ENCODE measurements at places on chromosomes 1 and 21. TPM values are rescaled to one million over a fixed set of nuclear protein-coding genes. Genes with fewer than 3 reads are reported as not detected.

DNA sequence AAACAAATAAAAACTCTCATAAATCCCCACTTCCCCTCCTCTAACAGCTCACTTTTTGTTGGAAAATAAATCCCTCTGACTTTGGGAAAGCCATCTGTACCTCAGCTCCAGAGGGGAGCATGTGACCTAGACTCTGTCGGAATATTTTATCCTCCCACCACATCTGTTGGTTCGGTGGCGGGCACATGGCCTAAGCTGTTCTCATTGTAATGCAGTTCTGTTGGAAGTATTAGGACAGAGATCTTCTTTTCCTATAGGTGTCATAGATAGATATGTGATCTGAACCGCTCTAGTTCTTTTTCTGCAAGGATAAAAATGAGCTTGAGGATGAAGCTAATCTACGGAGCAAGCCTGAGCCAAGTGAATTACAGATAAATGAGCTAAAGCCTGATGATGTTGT, 50.5 kb upstream of the EPS8L3 start:
- no peak for DNase-seq

The KCNE2 gene
- polyA plus RNA-seq = not detected

The C21orf91 gene
- polyA plus RNA-seq = 6.4 TPM

The LAD1 gene
- 256 TPM for polyA plus RNA-seq

DNA sequence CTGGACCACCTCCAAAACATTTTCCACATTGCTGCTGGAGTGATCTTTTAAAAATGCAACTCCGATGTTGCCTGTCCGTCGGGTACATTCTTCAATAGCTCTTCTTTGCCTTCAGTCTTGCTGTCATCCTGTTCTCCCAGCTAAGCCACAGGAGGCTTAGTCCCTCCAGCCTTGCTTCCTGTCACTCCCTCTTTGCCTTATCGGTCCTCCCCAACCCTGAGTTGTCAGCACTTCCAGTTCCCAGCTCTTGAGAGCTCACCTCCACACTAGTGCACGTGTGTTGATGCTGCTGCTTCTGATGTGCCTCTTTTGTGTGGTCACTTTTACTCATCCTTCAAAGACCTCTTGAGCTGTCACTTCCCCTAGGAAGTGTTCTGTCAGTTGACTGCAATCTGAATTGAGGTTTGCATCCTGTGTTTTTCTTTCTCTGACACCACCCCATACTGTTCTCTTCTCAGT, 15.3 kb downstream of the UCK2 start:
- DNase-seq = peak; percentile 42

The PINK1 gene
- 55.1 TPM for polyA plus RNA-seq

The PLD5 gene
- 4.2 TPM for polyA plus RNA-seq

GRCh38 chr1:185896863-185897262, 162.7 kb downstream of the HMCN1 start:
- DNase-seq = no peak

The KCNT2 gene
- not detected for polyA plus RNA-seq

GRCh38 chr21:32613436-32614043, 1.4 kb upstream of the CFAP298 start:
- no peak for DNase-seq

- DNase-seq = peak; percentile 29
Measured at GRCh38 chr1:147264158-147264768, 21.8 kb downstream of the CHD1L start.

- no peak for DNase-seq
Measured at GRCh38 chr1:151984313-151984956, 9.2 kb downstream of the S100A10 start.

The AGPAT3 gene
- 18.6 TPM for polyA plus RNA-seq

The ITGB2 gene
- polyA plus RNA-seq = 5.2 TPM

The KRTAP13-2 gene
- not detected for polyA plus RNA-seq

GRCh38 chr1:17128361-17128760, 9.1 kb upstream of the PADI2 start:
- peak; percentile 88 for DNase-seq

The DMAP1 gene
- 31.4 TPM for polyA plus RNA-seq

The SEMA4A gene
- polyA plus RNA-seq = 9.3 TPM

GRCh38 chr1:2546515-2547209, 9.5 kb upstream of the TNFRSF14 start:
- DNase-seq = peak; percentile 85

DNA sequence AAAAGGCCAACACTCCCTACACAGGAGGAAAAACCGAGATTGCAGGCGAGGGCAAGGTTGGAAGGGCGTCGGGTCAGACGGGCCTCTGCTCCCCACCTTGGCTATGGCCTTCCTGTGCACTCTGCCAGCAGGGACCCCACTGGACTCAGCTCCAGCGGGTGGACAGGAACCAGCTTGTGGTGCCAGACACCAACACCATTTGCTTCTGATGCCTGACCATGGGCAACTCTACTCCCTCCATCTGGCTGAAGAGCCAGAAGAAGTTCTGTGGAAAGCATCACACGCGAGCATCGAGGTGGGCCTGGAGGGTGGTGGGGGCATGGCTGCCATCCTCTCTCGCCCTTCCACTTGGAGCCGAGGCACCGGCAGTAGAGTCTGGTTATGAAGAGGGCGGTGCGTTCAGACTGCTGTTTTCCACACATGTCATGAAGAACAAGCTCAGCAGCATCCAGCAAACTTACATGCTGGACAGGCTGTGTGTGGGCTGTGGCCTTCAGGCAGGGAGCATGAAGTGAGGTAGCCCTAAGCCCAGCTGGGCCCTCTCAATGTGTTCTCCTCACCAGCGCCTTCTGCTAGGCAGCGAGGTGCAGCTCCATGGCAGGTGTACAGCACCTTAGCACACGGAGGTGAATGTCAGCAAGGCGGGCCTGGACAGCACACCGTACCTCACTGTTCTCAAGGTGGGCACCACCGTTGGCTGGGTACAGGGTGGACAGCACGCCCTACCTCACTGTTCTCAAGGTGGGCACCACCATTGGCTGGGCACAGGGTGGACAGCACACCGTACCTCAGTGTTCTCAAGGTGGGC, 15.6 kb upstream of the ZNF669 start:
- DNase-seq = no peak

- DNase-seq = no peak
Measured at GRCh38 chr1:96145492-96145891, 576.1 kb upstream of the PTBP2 start.

- peak; percentile 20 for DNase-seq
Measured at GRCh38 chr1:55214212-55214933, 791 bp downstream of the USP24 start.

DNA sequence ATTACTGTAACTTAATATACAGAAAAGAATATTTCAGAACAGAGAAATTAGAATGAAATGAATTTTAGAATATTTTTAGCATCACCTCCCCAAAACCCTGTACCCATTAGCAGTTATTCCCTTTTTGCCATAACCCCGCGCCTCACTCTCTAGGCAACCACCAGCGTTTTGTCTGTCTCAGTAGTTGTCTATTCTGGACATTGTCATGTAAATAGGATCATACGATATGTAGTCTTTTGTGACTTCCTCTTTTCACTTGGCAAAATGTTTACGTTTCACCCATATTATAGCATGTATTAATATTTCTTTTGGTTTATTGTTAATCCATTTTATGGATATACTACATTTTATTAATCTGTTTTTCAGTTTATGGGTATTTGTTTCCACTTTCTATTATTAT, 24.9 kb downstream of the SOAT1 start:
- no peak for DNase-seq

The EFNA4 gene
- polyA plus RNA-seq = 16.8 TPM

The MPZL1 gene
- 86.1 TPM for polyA plus RNA-seq

DNA sequence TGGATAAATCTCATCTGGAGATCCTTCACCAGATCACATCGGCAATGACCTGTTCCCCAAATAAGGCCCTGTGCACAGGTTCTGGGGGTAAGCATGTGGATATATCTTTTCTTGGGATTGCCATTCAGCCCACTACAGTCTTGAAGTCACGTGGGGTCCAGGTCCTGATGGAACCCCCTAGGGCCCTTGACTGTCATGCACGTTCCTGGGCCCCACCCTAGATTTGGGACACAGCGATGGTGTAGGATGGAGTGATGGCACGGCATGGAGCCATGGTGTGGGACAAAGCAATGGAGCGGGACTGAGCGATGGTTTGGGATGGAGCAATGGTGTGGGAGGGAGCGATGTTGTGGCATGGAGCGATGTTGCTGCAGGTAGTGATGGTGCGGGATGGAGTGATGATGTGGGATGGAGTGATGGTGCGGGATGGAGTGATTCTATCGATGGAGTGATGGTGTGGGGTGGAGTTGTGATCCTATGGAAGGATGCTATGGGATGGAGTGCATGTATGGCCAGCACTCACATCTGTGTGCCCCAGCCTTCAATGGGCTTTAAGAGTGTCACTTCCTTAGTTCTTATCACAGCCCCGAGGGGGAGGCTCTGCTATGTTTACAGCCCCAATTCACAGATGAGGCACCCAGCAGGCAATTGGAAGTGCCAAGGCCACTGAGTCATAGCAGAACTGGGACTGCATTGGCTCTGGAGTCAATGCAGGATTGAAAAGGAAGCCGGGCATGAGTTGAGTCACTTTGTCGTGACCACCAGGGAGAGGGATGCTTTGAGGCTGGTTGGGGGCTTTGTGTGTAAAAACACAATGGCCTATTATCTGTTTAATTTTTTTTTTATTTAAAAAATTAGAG, 97.0 kb upstream of the C1orf174 start:
- DNase-seq = no peak

GRCh38 chr21:38820471-38821239, 14.9 kb downstream of the ETS2 start:
- DNase-seq = no peak

GRCh38 chr1:225818229-225818628, 8.3 kb downstream of the EPHX1 start:
- no peak for DNase-seq

GRCh38 chr1:229526695-229527094, 18.6 kb upstream of the NUP133 start:
- DNase-seq = no peak

- peak; percentile 63 for DNase-seq
Measured at GRCh38 chr1:33222381-33222780, 33.9 kb upstream of the ZNF362 start.

DNA sequence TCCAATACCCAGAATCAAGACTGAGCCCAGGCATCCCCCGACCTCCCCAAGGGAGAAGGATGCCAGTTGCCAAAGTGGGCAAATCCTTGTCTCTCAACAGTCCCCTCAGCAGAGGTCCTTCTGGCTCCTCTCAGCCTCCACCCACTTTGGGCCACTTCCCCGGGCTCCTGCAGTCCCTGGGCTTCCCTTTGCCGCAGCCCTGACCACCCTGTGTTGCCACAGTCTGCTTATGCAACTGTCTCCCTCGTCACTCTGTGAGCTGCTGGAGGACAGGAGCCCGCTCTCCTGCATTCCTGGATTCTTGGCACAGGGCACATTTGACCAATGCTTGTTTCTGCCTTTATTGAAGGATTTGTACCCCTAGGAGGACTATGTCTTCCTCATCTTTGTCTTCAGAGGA, 2.9 kb upstream of the LRP8 start:
- DNase-seq = no peak

The TGFB2 gene
- polyA plus RNA-seq = 2.1 TPM

The LCA5L gene
- 0.27 TPM for polyA plus RNA-seq

- DNase-seq = no peak
Measured at GRCh38 chr1:93244298-93245069, 64.0 kb downstream of the CCDC18 start.

DNA sequence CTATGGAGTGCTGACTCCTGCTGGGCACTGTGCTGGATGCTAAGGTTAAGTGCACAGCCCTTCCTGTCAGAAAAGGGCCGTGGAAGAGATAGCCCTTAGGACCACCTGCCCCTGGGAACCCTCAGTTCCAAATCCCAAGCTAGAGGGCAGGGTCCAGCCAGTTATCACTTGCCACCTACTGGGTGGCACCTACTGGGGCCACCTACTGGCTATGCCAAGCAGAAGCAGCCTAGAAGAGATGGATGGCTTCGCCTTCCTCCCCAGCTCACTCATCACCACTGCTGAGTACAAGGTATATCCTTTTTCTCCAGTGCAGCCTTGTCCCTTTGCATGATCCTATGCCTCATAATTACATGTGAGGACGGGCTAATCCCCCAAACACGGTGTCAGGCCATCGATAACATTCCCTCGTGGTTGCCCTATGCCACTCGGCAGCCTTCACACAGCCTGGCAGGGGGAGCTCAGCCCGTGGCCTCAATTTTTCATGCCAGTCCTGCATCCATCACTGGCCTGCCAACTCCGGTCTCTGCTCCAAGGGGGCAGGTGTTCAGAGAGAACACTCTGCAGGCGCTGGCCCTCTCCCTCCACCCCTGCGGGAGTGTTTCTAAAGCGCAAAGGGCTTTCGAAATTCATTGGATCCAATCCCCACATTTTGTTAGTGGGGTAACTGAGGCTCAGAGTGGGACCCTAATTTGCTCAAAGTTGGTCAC, 49.0 kb downstream of the SYT2 start:
- DNase-seq = no peak

GRCh38 chr1:213138391-213138790, 87.3 kb downstream of the RPS6KC1 start:
- DNase-seq = no peak

DNA sequence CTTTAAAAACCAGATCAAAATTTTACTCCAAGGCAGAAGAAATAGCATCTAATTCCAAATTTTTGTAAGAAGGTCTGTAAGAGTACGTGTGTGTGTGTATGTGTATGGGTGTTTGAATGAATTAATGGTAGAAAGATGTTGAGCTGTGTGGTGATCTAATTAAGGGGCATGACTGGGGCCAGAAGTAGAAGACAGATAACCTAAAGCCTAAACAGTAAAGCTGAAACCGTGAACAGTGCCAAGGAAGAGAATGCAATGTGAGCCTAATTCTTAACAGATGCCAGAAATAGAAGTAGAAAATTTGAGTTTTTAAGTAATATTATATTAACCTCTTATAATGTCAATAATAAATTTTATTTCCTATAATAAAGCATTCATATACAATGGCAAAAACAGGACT, 38.2 kb downstream of the BRINP3 start:
- no peak for DNase-seq

The BGLAP gene
- polyA plus RNA-seq = 0.37 TPM

The TAF5L gene
- 13.5 TPM for polyA plus RNA-seq

GRCh38 chr1:51690285-51690961, 73.5 kb downstream of the OSBPL9 start:
- peak; percentile 50 for DNase-seq

- peak; percentile 23 for DNase-seq
Measured at GRCh38 chr1:55447488-55447887, 232.3 kb upstream of the USP24 start.

DNA sequence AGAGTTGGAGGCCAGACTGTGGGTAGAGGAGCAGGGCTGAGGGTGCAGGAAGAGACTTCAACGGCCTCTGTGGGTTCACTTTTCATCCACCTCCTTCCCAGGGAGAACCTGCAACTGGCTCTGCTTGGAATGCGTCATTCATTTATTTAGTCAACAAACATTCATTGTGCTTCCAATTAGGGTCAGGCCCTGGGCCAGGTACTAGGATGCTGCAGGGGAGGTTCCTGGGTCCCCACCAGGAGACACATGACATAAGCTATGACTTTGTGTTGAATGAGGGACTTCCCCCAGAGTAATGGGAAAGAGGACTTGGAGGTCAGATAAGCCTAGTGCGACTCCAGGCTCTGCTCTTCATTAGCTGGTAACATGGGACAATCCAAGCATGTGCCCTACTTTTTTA, 46.3 kb upstream of the RPL11 start:
- no peak for DNase-seq

DNA sequence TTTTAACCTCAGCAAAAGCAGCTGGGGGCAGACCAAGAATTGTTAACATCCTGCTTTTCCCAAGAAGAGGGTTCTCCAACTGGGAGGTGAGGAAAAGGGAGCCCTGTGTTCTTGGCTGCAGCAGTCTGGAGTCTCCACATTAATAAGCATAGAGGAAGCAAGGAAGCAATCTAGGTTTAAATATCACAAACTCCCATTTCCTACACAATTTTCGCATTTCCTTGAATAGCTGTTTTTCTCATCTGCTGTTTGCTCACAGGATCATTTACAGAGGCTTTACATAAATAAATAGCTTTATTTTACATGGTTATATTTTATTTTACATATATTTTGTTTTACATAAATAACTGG, 124.0 kb downstream of the TRIM33 start:
- DNase-seq = no peak
